HuH-7 (cell line): ENCODE measurements at places on chromosomes 16 and 17.

DNA sequence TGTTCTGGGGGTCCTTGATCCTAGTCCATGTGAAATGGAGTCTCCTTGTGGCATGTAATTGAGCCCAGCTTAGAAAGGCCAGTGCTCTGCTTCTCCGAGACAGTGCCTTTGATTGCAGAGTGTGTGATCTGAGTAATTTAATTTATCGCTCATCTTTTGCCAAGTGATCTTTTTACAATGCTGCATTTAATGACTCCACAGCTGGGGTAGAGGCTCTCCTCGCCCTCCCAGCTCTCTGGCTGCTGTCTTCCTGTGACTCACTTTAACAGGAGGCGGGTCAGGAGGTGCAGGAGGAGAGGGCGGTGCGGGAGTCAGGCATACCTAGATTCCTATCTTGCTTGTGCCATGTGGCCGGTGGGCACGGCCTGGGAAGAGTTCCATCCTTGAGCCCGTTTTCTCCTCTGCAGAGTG, 113.4 kb upstream of the FOXF1 start:
- DNase-seq, result no peak

GRCh38 chr17:67297454-67297960, 52.5 kb upstream of the HELZ start:
- DNase-seq, result no peak

DNA sequence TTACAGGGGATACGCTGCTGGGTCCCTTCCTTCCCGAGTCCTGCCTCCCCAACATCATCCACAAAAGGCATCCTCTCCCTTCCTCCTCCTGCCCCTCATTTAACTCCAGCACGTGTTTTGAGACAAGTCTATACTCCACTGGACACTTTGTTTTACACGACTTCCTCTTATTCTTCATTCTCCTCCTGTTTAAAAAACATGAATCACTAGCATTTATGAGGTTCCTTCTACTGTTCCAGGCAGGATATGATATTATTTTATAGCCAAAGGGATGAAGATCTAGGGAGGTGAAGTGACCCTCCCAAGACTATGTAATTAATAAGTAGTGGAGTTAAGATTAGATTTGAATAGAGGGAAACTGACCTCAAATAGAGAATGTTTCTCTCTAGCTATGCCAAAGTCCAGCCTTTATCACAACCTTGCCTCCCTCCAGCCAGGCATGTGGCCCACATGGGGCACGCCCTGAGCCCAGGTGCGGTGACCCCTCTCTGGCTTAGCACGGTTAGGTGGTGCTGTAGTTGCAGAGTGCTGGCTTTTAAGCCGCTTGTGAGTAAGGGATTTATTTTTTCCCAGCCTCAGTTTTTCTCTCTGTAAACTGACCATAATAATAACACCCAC, 1.3 kb upstream of the HSD17B2 start:
- DNase-seq, result no peak

DNA sequence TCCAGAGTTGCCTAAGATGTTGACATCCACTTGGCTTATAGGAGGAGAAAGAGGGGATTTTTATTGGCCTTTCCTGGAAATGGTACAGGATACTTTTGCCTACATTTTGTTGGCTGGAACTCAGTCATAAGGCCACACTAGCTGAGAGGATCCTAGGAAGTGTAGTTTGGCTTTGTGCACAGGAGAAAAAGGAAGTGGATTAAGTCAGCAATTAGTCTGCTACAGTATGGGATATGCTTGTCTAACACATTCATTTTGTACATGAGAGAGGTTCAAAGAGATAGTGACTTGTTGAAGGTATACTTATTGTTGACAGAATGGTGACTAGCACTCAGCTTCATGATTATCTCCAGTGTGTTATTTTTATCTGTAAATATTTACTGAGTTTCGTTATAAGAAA, 10.3 kb downstream of the UTP18 start:
- no peak for DNase-seq

- no peak for DNase-seq
Observed at GRCh38 chr17:38434178-38434665, 6.0 kb downstream of the ARHGAP23 start.

DNA sequence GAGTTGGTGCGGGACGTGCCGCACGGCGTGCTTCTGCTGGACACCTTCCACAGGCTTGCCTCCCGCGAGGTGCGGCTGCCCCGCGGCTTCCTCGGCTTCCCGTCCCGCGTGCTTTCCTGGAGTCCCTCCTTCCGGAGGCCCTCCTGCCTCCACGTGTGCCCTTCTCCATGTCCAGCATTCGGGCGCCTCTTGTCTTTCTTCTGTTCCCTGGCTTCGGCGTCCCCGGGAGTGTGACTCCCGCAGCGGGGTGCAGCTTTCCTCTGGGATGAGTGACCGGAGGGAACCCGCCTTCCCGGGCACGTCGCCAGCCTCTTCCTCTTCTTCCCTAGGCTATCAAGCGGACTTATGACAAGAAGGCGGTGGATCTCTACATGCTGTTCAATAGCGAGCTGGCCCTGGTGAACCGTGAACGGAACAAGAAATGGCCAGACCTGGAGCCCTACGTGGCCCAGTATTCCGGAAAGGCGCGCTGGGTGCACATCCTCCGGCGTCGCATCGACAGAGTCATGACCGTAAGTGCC, 23.0 kb downstream of the DNAH2 start:
- no peak for DNase-seq

DNA sequence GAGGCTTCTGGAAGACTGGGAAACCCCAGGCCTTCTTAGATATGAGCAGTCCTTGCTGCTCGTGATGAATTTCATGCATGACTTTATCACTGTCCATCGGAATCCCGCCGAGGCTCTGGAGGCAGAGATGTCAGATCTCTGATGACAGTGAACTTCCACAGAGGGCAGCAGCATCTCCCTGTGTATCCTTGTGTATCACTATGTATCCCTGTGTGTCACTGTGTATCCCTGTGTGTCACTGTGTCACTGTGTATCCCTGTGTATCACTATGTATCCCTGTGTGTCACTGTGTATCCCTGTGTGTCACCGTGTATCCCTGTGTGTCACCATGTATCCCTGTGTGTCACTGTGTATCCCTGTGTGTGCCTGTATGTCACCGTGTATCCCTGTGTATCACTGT, 160.2 kb upstream of the CHMP6 start:
- DNase-seq, result no peak

- peak; percentile 65 for DNase-seq
Observed at GRCh38 chr17:55284001-55284884, 19.5 kb downstream of the HLF start.

- no peak for DNase-seq
Observed at GRCh38 chr17:78895322-78895721, 7.7 kb downstream of the CEP295NL start.

GRCh38 chr16:27174007-27174406, 29.3 kb upstream of the KDM8 start:
- DNase-seq, result no peak

GRCh38 chr16:8920645-8921346, 38.6 kb downstream of the LITAFD start:
- DNase-seq, result no peak

DNA sequence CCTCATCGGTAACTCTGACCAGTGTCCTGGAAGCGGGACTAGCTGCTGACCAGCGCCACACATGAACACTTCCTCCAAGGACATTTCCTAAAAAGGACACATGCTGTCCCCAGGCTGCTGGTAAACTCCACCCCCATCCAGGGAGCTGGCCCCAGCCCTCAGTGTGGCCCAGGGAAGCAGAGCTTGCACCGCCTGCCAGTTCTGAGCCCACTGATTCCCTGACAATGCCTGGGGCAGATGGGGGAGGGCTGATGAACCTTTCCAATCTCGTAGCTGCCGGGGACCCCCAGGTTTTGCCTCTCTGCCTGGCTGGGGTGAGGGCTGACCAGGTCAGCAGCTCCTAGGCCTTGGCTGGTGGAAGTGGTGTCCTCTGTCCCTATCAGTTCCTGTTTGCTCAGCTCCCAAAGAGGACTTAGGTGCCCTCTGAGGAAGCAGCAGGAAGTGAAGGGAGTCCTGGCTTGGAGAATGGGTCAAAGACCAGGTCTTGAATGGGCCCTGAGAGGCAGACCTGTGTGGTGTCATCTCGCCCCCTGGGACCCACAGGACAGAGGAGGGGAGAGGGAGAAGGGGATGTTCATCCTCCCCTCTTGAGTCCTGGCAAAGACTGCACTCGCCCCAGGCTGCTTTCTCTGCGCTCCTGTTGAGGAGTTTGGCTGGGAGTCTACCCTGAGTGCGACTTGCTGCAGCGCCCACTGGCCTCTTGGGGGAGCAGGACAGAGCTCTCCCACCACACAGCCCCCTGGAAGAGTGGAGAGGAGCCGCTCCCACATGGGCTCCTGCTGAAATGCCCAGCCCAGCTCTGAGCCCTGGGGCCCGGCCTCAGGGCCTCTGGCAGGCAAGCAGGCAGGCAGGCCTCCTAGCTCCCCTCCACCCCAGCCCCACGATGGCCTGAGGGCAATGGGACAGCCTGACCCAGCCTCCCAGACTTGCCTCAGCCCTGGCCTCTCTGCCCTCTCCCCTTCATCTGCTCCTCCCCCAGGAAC, 16.8 kb downstream of the PDK2 start:
- DNase-seq, result no peak

GRCh38 chr16:74199066-74199841, 97.4 kb upstream of the PSMD7 start:
- DNase-seq, result no peak

GRCh38 chr17:71580220-71580619, 540.6 kb upstream of the SOX9 start:
- no peak for DNase-seq

GRCh38 chr17:57589151-57590034, 155.7 kb downstream of the CCDC182 start:
- DNase-seq, result no peak
